ENCODE measurements at places on chromosomes 7 and 10.

GRCh38 chr7:2710901-2711551 lies 23.0 kb downstream of the AMZ1 start:
- peak; percentile 52 for DNase-seq

- DNase-seq = no peak
Measured at GRCh38 chr7:114856625-114857024, 65.3 kb upstream of the MDFIC start.

GRCh38 chr7:116577320-116577871 lies 52.6 kb downstream of the CAV1 start:
- peak; percentile 9 for DNase-seq

GRCh38 chr7:155591055-155591775 lies 44.9 kb upstream of the CNPY1 start:
- DNase-seq = no peak

GRCh38 chr10:128064970-128065580 lies 61.1 kb downstream of the MKI67 start:
- DNase-seq = no peak

GRCh38 chr10:126500866-126501265 lies 112.6 kb upstream of the ADAM12 start:
- DNase-seq = no peak

GRCh38 chr10:57094083-57094482 lies 733.0 kb upstream of the ZWINT start:
- DNase-seq = no peak

GRCh38 chr10:49621561-49621960 lies 7.7 kb downstream of the CHAT start:
- DNase-seq = no peak

GRCh38 chr10:92291921-92292845 lies 1.2 kb downstream of the MARCHF5 start:
- peak; percentile 33 for DNase-seq

DNA sequence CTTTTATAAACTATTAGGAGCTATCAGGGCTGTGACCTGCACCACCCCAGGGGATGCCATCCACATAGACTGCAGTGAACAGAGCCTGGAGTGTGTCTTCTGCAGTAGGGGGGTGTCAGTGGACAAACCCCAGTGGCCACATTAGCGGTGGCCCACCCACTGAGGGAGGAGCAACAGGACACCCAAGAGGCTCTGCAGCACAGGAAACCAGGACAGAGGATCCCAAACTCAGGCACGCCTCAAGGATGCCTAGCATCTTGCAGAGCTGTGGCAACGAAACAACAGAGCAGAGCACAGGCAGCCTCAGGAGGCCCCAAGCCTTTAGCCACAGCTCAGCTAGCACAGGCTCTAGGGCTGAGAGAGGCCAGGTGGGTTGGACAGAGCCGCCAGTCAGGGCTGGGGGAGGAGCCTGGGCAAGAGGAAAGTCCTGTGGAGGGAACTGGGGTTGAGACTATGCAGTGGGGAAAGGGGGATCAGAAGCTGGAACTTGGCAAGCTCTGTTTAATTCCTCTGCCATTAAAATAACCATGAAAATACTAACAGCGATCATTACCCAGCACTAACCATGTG lies 53.8 kb downstream of the GRID1 start:
- no peak for DNase-seq

DNA sequence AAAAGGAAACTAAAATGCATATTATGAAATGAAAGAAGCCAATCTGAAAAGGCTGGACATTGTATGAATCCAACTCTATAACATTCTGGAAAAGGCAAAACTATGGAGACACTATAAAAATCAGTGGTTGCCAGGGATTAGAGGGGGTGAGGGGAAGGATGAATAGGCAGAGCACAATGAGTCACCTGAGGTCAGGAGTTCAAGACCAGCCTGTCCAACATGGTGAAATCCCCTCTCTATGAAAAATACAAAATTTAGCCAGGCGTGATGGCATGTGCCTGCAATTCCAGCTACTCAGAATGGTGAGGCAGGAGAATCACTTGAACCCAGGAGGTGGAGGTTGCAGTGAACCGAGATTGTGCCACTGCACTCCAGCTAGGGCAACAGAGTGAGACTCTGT lies 324.8 kb upstream of the PHYHIPL start:
- no peak for DNase-seq

DNA sequence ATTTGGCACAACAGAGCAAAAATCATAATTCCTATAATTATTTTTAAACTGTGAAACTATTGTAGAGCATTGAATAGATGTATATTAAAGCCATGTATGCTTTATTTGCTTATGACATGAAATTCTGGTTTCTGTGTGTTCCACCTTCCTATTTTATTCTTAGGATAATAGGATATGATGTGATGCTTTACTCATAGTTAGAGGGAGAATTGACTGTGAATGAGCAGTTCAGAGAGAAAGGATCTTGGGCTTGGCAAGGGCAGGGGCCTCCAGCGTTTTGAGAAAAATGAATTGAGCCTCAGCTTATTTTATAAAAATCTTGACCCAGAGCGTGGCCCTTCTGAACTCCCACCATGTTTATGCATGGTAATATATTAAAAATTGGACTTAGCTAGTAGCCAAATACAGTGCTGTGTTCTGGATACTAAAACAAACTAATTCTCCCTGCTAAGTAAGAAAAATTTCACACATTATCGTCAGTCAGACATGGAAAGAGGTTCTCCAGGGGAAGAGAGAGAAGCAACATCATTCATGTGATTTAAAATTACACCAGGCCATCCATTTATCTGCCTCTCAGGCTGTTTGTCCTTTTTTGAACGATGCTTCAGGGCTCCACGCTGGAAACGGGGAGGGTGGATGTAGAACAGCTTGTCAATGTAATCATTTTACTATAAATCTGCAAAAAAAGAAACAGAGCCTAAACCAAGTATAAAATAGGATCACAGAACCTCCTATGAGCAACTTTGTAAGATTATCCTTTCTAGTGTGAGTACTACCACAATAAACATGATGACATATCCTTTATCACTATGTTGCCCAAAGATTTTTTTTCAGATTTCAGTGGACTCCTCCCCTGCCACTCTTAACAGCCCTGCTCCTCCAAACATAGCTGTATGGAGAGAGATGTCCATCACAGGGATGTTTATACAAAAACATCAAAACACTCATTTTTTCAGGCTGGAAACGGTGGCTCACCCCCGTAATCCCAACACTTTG lies 258.1 kb upstream of the C7orf33 start:
- no peak for DNase-seq

DNA sequence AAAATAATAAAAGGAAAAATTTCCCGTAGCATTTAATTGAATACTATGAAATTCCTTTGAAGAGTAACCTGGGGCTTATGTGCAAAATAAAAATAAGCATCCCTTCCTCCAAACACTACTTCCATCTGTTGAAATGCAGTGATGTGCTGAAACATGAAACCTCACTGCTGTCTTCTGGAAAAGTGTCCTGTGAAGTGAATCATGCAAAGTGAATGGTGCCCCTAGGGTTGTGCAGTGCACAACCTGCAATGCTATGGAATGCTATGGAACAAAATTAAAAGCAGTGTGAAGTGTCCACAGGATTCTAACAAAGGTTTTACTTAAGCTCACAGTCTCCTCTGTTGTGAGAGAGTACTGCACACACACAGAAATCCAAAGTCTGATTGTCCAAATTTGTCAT lies 480.9 kb downstream of the ETV1 start:
- no peak for DNase-seq

DNA sequence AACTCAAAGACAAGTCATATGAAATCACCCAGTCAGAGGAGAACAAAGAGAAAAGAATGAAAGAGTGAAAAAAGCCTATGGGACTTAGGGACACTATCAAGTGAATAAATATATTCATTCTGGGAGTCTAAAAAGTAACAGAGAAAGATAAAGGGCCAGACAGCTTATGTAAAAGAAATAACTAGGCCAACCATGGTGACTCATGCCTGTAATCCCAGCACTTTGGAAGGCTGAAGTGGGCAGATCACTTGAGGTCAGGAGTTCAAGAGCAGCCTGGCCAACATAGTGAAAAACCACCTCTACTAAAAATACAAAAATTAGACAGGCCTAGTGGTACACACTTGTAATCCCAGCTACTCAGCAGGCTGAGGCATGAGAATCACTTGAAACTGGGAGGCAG lies 154.7 kb upstream of the TMEM106B start:
- no peak for DNase-seq

DNA sequence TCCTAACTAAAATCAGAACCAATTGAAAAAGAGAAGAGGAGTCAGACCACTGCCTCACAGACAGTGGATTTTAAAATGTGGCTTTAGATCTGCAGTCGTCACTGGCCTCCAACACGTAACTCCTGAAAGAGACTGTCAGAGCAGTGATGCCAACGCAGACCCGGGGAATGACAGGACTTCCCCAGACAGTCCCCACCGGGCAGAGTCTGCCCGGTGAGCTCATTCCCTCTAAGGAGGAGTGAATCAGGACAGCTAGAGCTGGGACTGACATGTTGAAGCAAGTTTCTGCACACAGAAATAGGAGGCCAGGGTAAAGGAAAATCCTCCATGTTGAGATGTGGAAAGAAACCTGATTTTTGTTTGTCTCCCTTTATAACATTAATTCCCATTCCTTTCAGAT lies 105.0 kb downstream of the TES start:
- DNase-seq = no peak

DNA sequence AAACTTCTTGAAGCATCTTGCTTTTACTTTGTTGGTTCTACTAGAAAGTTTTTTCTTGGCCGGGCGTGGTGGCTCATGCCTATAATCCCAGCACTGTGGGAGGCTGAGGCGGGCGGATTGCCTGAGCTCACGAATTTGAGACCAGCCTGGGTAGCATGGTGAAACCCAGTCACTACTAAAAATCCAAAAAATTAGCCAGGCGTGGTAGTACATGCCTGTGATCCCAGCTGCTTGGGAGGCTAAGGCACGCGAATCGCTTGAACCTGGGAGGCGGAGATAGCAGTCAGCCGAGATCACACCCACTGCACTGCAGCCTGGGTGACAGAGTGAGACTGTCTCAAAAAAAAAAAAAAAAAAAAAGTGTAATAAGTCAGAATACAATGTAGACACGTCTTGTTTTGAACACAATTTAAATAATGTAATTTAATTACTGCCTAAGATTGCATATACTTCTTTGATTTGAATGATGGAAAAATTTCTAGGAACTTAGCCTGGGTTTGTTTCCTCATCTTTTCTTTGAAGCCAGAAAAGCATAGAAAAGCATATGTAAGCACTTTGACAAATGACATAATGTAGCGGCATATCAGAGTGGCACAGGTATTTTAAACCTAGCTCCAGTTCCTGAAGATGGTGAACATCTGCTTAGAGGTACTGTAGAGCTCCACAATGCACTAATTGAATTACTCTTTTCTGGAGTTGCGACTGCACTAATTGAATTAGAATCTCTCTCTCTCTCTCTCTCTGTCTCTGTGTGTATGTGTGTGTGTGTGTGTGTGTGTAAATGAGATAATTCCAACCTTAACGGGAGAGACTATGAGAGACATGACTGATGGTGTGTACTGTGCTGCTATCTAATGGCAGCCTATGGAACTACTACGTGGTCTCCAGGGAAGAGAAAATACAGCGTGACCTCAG lies 87.8 kb downstream of the BTRC start:
- no peak for DNase-seq

- DNase-seq = no peak
Measured at GRCh38 chr7:42479452-42479815, 242.4 kb upstream of the GLI3 start.

DNA sequence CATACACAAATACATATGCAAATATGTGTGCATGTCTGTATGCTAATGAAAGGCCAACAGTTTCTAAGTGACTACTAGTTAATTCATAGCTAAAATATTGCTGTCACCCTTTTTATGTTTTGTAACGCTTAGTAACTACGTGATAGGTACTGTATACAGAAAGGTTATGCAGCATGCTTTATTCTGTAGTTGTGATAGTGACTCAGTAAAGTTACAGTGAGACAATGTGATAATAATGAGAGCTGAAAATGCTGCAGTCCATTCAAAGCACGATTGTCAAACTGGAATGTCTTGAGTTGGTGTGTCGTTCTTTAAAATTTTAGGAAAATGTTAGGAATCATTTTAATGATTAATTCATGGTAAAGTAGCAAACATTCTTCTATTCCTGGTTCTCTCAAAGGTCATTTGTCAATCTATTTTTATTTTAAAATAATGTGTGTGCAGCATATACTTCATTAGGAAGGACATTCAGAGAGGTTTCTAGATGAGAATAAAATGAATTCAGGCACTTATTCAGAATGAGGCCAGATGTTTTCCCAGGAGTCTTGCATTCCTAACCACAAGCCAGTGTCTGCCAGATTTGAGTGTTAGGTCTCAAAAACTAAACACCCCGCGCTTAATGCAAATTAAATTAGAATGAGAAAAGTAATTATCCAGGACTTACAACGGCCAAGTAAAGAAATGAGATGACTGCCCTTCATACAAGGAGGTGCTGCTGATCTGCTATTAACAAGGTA lies 408.8 kb upstream of the FZD8 start:
- DNase-seq = no peak

GRCh38 chr10:95810198-95810976 lies 54.4 kb downstream of the ENTPD1 start:
- DNase-seq = no peak

DNA sequence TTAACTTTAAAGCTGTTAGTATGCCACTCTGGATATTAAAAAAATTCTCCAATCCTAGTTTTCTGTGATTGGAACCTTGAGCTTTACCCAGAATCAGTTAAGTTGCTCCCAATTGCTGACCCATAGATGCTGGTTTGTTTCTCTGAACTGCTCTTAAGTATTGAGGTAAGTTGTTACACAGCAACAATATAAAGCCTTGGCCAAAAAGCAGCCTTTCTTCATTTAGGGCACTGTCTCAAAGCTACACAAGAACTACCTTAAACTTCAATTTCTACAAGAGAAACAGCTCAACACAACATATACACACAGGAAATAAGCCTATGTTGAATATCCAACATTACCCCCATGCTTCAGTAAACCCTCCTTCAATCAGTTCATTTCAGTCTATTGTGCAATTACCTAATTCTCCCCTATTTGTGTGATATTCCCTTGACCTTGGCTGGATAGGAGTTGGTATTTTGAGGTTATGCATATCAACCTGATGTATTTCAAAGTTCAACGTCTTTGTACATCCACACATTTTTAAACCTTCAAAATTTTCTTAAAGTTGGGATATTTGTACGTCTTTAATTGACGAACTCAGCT lies 11.5 kb downstream of the HNRNPA2B1 start:
- DNase-seq = no peak

GRCh38 chr7:35701287-35701900 lies 6.5 kb upstream of the HERPUD2 start:
- DNase-seq = no peak

- no peak for DNase-seq
Measured at GRCh38 chr10:21625623-21626229, 91.7 kb downstream of the MLLT10 start.

DNA sequence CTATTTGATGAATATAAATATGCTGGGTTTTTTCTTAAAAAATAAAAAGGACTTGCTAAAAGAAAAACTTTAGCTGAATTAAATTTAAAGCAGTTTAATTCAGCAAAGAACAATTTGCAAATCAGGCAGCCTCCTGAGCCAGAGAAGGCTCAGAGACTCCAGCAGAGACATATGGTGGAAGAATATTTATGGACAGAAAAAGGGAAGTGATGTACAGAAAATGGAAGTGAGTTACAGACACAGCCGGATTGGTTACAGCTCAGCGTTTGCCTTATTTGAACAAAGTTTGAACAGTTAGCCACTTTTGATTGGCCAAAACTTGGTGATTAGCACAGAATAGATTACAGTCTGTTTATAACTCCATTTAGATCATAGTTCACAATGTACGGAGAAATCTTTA lies 110.3 kb downstream of the GAD2 start:
- no peak for DNase-seq

GRCh38 chr7:64037095-64037494 lies 8.1 kb upstream of the ZNF727 start:
- no peak for DNase-seq

GRCh38 chr10:28732091-28732490 lies 54.8 kb downstream of the BAMBI start:
- DNase-seq = no peak

- no peak for DNase-seq
Measured at GRCh38 chr10:3119796-3120459, 52.6 kb downstream of the PFKP start.

Data from T-helper 2 cell treated with Interferon-gamma antibody and Interleukin-4, amounts not matched to agents 5 μg/mL and 100 μg/mL, for 36 hours (primary cell).